CD4-positive, alpha-beta memory T cell (primary cell): ENCODE measurements at places on chromosomes 2 and 18.

DNA sequence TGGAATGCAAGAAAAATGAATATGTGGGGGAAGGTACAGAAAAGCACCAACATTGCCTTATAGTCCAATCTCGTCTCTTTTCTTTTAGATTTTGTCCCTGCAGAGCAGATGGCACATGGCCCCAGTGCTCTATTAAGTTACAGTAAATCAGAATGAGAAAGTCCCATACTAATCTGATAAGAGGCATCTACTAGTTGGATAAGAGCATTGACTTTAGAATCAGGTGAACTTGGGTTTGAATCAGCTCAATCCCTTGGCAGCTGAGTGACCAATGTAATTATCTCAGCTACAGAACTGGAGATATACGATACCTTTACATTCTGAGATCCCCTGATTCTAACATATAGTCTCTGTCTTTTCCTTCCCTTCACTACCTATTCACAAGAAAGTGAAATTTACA lies 54.8 kb upstream of the PDE1A start:
- DNase-seq = no peak

DNA sequence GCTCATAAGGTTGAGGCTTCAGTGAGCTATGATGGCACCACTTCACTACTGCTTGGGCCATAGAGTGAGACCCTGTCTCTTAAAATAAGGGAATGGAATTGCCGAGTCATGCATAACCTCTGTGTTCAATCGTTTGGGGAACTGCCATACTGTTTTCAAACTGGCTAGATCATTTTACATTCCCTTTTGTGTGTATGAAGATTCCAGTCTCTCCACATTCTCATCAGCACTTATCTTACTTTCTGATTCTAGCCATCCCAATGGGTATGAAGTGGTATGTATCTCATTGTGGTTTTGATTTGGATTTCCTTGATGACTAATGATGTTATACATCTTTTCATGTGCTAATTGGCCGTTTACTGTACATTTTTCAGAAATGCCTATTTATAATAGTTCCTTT lies 23.7 kb downstream of the MARCHF7 start:
- no peak for DNase-seq

DNA sequence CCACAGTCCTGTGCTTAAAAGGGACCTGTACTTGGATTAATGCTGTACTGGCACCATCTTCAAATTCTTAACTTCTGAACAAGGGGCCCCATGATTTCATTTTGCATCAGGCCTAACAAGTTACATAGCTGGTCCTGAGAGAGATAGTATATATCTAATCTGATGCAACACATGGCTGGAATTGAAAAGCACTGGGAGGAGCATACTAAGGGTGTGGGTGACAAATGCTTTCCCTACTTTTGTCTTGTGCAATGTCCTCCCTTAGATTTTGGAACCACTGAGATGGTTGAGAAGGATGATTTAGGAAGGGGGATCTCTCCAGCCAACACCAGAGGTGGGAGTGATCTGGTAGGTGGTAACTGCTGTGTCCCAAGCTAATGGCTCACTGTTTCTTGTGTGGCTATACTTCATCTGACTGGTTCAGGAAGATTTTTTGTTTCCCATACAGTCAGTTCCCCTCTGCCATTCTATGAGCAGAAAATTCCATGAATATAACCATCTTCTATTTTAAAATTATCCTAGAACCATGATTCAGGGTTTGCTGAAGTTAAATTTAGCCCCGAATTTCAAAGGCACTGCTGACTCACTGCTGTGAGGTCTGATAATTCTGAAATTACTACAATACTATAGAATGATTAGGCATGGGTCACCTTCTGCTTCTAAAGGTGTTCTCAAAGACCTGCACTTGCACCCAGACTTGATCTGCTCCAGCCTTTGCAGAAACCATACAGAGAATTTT lies 108.3 kb upstream of the NCKAP5 start:
- no peak for DNase-seq

DNA sequence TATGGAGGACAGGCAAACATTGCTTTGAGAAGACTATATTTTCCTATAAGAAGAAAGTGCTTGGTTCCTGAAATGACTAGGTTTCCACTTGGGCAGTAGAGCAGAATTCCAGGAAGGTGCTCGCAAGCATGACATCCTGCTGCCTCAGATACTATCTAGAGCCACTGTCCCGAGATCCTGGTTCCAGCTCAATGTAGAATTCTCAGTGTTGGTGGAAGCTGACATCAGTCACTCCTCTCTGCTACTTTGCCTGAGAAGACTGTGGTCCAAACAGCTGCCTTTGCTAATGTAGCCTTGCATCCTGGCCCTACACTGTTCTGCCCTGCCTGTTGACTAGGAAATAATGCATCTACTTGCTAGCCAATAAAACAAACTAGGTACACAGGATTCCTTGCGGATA lies 50.0 kb upstream of the ITGA6 start:
- no peak for DNase-seq

- no peak for DNase-seq
Observed at GRCh38 chr2:119421304-119421703, 10.3 kb upstream of the TMEM37 start.

- no peak for DNase-seq
Observed at GRCh38 chr2:112095681-112096080, 40.6 kb downstream of the TMEM87B start.

DNA sequence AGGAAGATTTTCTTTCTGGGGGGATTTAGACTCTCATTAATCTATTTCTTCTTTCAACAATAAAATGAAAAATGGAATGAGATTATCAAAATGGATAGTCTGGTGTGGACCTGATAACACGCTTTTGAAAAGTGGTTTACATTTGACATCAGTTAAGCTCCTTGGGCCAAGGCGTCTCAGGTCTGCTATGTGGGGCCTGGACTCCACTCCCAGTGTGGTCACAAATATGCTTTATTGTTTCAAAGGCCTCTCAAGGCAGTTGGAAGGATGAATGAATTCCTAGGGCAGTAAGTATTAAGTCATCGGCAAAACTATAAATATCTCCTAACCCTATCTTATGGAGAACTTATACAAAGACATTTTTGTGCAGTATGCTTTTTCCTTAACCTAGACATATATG lies 74.5 kb downstream of the ETAA1 start:
- DNase-seq = no peak

GRCh38 chr2:159179696-159180095 lies 106.8 kb downstream of the WDSUB1 start:
- DNase-seq = no peak
